ENCODE measurements at places on chromosomes 2 and 18.

DNA sequence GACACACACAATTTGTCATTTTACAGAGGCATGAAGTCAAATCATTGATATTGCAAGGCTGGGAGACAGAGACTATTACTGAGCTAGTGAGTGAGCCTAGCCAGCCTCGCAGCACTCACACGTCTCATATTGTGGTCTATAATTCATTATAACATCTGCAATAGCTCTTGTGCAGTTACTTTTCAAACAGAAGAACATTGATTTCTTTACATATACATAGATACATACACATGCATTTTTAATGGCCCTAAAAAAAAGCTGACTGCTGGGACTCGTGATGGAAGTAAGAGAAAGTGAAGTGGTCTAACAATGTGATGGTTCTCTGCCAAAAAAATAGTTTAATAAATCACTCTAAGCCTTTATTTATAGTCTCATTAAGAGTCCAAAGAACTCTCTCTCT, 56.8 kb downstream of the KIAA2012 start:
- DNase-seq: no peak

DNA sequence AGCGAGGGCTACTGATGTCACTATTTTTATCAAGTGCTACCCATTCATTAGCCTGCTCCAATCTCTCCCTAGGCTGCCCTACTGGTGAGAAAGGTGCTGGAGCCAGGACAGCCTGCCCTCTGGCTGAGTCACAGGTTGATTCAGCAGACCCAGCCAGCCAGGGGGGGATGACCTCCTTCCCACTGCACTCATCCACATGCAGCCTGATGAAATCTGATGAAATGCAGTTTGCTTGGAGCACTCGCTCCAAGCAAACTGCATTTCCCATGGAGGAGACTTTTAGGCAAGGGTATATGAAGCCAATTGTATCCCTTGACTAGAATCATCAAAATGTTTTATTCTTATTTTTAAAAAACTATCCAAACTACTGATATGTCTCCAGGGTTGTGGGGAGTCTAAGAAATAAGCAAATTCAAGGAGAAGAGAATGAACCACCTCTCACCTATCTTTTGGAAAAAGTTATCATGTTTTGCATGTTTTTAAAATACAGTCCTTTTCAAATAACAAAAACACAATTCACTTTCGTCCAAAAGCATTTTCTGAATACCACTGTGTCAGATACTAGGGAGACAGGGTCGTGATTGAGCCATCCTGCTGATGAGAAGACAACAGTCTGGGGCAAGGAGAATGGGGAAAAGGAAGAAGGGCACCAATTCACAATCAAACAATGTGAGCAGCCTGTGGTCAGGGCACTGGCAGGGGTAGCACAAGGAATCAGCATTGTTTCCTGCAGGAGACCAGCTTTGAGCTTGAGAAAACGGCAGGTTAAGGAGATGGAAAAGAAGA, 128.3 kb downstream of the AFF3 start:
- DNase-seq: peak; percentile 71

GRCh38 chr18:67144329-67144728, 372.2 kb downstream of the DSEL start:
- DNase-seq: no peak

DNA sequence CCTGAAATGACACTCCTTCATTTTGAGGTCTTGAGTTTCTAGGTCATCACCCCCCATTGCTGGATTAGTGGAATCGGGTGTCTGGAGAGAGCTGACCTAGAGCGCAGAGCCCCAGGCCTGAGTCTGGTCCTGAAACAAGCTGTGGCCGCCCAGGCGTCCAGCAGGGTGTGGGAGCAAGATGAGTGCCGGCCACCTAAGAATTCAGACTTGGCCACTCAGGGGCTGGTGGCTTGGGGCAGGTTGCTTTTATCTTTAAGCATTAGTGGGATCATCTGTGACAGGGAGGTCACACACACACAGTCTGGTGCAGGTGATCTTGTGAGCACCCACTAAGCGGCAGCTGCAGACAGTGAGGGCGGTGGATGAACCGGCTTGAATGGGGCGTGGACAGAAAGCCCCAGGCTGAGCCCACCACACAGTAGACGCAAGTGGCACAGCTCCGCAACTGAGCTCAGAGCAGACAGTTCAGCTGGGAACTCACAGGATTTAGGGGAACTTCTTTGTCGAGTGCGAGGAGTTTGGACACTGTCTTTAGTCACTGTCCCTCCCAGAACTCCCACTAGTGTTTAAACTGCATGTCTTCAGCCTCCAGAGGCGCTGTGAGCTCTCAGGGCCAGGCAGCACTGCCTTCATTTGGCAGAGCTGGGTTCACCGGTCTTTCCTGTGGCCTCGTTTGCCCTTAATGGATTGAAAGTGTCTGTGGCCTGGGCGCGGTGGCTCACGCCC, 21.5 kb downstream of the ITGB1BP1 start:
- no peak for DNase-seq

DNA sequence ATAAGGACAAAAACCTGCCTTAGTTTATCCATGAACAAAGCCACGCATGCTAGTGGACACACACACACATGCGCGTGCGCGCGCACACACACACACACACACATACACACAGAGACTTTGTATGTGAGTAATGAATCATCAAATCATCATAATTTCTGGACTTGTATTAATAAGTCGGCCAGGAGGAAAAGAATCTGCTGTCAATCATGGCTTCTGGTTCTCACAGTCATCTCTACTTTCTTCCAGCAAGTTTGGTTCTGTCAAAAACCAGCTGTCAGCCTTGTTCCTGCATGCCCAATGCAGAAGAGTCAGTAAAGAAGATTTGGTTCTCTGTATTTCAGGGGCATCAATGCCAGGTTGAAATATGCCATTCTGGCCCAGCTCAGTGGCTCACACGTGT, 1.1 kb upstream of the TTR start:
- DNase-seq: no peak

GRCh38 chr2:200338692-200339091, 32.2 kb downstream of the SPATS2L start:
- no peak for DNase-seq

DNA sequence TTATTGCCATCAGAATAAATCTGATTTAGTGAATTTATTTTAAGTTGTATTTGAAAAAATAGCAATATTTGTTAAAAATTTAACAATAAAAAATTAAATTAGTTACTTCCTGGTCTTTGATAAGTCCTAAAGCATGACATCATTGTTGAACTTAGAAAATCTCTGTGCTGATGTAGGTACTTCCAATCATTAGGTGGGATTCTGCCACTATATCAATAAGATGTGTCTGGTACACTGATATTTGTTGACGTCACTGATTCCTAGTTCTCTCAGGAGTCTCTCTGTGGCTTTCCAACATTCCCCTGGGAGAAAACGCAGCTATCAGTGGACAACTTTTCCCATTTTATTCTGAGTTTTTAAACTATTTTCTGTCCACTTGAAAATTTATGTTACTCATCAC, 143.5 kb downstream of the GALNT13 start:
- no peak for DNase-seq

DNA sequence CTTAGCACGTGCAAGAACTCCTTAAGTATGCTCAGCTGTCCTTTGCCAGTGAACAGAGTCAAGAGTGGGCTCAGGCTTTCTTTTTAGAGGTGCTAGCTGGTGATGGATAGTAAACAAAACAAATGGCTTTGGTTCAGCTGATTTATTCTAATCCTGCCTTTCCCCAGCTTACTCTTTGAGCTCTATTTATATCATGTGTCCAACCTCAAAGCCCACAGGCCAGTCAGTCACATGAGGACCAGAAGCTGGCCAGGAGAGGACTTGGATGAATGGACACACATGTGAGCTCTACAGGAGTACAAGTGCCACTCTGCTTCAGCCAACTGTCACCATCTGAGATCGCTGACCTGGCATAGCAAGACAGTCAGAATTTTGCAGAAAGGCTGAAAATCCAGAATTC, 59.4 kb downstream of the STK39 start:
- no peak for DNase-seq

DNA sequence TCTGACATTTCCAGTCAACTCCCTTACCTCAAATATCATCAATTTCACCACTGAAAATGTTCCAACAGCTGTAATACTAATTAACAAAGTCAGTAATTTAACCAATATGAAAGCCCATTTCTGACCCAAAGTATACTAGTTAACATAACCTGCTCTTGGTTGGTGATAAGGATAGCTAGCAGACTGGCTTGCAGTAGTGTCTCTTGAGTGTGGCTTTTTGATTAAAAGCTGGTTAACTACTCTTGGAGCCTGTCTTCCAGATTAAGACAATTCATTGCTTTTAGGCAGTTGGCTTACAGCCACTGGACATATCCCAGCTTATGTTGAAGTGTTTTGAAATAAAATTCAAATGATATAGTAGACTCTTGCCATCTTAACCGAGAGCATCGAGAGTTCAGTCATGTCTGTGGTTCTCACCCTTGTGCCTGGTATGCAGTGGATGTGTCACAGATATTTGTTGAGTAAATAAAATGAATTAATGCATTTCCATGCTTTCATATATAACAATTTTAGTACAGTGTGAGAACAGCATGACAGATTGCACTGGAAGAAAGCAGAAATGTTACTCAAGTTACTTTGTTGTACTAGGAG, 158.1 kb downstream of the TANC1 start:
- DNase-seq: no peak

GRCh38 chr2:63765117-63765516, 76.6 kb upstream of the UGP2 start:
- DNase-seq: no peak

- peak; percentile 55 for DNase-seq
Observed at GRCh38 chr2:101630224-101630949, 67.1 kb upstream of the MAP4K4 start.

- DNase-seq: no peak
Observed at GRCh38 chr2:107323946-107324565, 438.1 kb upstream of the ST6GAL2 start.

DNA sequence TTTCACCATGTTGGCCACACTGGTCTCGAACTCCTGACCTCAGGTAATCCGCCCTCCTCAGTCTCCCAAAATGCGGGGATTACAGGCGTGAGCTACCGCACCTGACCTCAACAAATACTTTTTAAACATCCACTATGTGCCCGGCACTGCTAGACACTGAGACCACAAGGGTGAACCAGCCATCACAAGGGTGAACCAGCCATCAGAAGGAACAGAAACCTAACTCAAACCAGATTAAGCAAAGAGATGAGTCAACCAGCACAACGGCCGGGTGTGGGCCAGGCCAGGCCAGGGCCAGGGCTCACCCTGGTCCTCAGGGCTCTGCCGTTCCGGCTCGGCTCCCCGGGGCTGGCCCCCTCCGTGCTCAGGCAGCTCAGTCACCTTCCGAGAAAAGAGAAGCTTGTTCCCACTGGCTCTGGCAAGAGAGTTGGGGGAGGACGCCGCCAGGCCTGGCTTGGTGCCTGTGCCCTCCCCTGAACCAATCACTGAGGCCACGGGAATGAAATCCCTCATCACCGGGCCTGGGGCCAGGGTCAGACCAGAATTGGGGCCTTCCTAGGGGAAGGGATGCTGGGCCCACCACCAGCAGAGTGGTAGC, 4.4 kb downstream of the TEX44 start:
- DNase-seq: no peak

DNA sequence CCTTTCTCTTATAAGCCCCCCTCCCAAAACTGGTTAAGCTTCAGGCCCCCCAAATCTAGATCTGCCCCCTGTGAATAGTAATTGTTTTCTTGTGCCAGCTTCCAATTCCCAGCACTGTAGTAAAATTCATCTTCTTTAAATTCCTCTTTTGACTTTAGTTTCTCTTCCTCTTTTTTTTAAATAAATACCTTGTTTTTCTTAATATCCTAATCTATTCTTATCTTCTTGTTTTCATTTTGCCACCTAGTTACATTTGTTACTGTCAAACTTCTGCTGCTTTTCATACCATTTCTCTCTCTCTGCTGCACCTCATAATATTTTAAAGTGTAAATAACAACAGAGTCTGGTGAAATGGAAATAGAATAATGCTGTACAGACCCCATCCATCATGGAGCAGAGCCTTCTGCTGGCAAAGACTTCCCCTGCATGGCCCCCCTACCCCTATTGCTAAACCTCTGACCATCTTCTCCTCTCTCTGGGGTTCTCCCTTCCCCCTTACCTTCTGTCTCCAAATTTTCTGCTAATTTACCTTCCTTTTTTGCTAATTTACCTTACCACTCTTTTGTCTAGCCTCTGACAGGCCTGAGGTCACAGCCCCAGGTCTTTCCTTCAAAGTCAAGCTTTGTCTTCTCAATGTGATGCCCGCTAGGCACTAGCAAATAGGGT, 94.9 kb upstream of the PAPOLG start:
- DNase-seq: no peak

- no peak for DNase-seq
Observed at GRCh38 chr2:8527031-8527430, 154.8 kb upstream of the ID2 start.

DNA sequence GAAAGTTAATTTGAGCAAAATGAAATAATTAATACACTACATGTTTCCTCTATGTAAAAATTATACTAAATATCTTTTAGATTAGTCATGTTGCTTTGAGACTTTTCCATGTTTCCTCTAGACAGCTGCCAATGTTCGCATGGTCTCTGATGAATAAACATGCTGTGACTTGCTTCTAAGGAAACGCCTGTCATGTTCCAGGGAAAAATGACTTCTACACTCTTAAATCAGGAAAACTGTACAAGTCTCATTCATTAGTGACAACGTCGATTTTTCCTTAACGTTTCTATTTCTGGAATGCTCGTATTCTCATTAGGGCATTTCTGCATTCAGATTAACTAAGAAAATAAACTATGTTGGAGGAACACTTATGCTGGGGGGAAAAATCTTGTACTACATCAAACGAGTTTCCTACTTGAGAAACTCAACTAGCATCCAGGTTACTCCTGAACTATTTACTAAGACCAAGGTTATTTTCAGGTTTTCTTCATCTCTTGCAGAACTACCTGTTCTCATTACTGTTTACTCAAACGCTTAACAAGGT, 1.6 kb downstream of the COBLL1 start:
- no peak for DNase-seq

DNA sequence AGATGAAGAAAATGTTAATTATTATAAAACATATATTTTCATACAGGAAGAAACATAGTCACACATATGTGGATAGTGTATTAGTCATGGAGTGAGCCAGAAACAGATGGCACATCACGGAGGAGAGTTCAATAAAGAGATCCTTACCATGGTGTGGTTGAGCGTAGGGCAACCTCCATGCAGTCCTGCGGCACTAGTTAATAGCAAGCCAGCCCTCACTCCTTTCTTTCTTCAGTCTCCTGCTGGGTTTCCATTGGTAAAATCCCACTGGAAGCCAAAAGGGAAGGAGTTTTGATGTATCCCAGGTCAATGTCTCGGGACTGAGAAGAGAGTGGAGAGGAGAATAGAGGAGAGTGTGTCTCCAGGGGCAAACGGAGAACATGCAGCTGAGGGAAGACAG, 328.1 kb downstream of the NR4A2 start:
- no peak for DNase-seq

GRCh38 chr18:1846640-1847039, 724.7 kb downstream of the METTL4 start:
- DNase-seq: no peak

- DNase-seq: no peak
Observed at GRCh38 chr18:69725009-69725408, 222.7 kb downstream of the CD226 start.

DNA sequence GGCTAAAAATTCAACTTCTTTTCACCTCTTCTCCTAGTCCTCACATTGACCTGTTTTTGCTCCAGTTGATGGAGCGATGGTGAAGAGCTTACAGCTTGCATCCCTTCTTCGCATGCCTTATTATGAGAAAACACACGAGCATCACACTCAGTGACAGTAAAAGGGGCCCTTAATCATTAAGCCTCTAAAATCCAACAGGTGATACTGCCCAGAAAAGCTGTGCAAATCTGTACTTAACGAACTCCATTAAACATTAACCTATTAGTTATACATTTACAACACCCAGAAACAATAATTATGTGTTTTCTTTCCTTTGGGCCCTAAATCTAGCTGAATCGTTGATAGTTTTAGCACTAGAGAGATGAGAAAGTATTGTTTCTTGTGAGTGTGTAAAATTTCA, 54.8 kb downstream of the LAMA1 start:
- no peak for DNase-seq

Measured in LoVo (cell line).